ENCODE measurements at places on chromosomes 3 and 15.

- no peak for DNase-seq
Observed at GRCh38 chr3:155390351-155390750, 96.9 kb upstream of the STRIT1 start.

- no peak for DNase-seq
Observed at GRCh38 chr3:14909250-14909649, 38.1 kb upstream of the NR2C2 start.

GRCh38 chr3:111684640-111685039 is 89.5 kb upstream of the ZBED2 start:
- DNase-seq = no peak

DNA sequence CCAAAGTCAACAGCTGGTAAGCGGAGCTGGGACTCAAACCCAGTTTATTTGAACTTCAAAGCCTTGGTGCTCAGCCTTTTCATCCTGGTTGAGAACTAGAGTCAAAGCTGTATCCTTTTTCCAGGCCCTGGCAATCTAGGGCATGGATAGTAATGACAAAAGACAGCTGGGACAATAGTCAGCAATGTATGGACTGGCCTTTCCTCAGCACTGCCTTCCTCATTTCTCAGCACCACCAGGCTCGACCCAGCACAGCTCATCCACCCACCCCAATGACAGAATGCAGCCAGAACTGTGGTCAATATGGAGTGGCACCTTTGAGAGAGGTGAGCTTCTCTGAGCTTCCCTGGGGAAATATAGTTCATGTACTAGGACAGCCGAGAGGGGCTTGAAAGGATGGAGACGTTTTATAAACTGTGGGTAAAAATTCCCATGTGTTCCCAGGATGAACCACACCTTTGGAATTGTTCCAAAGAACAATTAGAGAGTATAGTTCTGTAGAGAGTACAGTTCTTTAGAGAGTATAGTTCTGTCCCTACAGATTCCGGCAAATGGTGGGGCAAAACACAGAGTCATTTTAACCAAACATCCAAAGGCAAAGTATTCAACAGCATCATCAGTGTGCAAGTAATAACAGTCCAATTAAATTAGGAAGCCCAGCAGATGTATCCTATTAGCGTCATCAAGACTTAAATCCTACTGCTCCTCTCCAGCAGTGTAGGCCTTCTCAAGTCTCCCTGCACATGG is 30.2 kb upstream of the IREB2 start:
- DNase-seq = no peak

DNA sequence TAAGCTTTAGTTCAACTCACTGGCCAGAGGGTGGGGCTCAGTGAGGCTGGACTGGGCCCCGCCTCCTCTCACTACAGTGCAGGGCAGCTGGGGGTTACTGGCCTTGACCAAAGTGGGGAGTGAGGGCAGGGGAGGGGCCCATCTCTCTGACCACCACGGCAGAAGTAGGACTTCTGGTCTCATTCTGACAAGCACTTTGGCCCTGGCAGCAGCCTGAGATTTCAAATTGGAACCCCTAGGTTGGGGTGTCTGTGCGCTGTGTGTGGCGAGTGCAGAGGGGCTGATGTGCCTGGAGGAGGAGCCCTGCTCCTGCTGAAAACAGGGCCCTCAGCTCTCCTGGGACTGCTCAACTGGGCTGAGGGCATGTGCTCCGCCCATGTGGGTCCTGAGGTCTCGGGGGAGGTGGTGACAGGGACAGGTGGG is 60.3 kb upstream of the RPL32 start:
- no peak for DNase-seq

DNA sequence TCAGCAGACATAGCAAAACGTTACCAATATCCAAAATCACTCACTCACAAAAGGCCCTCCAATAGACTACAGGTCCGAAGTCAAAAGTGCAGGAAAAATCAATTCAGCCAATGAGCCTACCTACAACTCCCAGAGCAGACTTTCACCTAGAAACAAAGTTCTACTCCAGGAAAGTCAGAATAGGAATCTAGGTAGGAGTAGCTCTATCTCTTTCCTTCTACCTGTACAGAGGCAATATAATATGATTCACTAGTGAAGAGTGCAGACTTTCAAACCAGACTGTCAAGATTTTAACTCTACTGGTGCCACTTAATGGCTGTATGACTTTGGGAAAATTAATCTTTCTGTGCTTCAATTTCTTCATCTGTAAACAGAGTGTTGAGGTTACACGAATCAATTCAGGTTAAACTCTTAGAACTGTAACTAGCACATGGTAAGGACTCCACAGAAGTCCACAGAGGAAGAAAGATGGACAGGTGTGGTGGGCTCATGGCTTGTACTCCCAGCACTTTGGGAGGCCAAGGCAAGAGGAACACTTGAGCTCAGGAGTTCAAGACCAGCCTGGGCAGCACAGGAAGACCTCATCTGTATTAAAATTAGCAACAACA is 9.4 kb downstream of the DCUN1D1 start:
- DNase-seq = no peak

DNA sequence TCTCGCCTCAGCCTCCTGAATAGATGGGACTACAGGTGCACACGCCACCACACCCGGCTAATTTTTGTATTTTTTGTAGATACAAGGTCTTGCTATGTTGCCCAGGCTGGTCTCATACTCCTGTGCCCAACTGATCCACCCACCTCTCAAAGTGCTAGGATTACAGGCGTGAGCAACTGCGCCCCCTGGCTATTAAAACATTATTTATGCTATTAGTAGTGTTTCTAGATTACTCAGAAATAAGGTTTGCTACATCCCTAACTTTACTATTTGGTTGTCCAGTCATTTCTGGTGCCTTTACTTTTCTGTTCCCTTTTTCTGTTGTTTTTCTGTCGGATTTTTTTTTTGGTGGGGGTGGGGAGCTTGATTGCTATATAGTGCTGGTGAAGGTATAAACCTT is 393.6 kb upstream of the TPM1 start:
- no peak for DNase-seq

DNA sequence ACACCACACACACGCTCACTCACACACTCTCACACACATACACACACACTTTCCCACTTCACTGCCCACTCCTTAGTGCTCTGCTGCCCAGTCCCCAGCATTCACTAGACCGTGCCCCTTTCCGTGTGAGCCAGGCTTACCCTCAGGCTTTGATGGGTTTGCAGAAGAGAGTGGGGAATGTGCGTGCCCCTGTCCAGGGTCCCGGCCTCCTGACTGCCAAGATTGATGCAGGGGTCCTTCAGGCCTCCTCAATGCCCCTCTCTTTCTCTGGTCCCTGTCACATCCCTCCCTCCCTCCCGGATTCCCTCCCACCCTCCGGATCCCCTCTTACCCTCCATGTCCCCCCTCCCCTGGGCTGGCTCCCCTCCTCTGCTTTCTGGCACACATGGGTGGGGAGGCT is 27.9 kb upstream of the KIF23 start:
- DNase-seq = no peak

- no peak for DNase-seq
Observed at GRCh38 chr3:128965818-128966217, 28.1 kb downstream of the CFAP92 start.

DNA sequence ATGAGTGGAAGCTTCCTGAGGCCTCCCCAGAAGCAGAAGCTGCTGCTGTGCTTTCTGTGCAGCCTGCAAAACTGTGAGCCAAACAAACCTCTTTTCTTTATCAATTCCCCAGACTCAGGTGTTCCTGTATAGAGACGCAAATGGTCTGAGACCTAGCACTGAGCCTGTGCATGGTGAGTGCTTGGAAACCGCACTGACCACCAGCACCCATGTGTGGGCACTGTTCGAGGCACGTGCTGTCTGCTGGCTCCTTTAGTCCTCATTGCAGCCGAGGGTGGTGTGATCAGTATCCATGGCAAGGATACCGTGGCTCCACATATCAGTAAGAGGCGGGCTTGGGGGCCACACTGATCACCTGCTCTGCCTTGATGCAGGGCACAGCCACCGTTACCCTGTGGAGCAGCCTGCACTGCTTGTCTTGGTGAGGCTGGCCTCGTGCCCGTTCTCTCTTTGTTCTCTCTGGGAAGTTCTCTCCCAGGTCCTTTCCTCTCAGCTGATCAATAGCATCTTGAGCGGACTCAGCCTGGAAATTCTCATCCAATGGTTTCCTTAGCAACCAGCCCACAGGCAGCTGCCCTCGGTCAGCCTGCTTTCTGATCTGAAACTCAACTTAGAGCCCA is 101.0 kb downstream of the PLXNA1 start:
- no peak for DNase-seq

DNA sequence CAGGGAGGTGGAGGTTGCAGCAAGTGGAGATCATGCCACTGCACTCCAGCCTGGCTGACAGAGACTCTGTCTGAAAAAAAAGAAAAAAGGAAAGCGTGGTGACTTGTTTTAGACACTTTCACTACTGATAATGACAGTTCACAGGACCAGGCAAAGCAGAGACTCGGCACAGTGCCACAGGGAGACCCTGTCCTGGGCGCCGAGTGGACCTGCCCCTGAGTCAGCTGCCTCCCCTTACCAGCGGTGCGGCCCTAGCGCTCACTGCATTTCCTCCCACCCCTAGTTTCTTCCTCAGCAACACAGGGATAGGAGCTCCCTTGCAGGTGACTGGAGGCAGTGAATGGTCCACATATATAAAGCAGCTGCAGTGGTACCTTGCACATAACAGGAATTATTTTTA is 38.7 kb upstream of the NSMCE3 start:
- no peak for DNase-seq

GRCh38 chr3:9139366-9139765 is 110.1 kb downstream of the SRGAP3 start:
- no peak for DNase-seq

DNA sequence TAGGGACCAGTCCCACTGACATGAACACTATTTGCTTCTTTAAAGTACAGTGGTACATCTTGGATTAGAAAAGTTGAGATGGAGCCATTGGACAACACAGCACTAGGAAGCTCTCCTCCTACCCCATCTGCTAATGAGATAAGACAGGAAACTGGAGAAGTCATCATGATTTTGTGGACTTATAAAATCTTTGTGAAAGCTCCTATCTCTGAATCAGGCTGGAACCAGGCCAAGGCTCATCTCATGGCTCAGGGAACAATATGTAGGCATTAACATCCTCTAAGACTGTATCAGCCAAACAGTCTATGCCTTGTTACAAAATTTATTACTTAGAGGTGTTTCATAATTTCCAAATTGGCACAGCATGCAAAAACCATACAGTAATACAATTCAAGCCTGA is 84.1 kb downstream of the BOC start:
- DNase-seq = no peak

GRCh38 chr3:882533-882932 is 210.3 kb upstream of the CNTN6 start:
- DNase-seq = no peak

- DNase-seq = no peak
Observed at GRCh38 chr3:188584162-188584529, 430.2 kb downstream of the LPP start.

- DNase-seq = peak; percentile 70
Observed at GRCh38 chr3:149969940-149970715, 567 bp downstream of the PFN2 start.

GRCh38 chr15:74961616-74962015 is 5.0 kb upstream of the RPP25 start:
- DNase-seq = no peak

DNA sequence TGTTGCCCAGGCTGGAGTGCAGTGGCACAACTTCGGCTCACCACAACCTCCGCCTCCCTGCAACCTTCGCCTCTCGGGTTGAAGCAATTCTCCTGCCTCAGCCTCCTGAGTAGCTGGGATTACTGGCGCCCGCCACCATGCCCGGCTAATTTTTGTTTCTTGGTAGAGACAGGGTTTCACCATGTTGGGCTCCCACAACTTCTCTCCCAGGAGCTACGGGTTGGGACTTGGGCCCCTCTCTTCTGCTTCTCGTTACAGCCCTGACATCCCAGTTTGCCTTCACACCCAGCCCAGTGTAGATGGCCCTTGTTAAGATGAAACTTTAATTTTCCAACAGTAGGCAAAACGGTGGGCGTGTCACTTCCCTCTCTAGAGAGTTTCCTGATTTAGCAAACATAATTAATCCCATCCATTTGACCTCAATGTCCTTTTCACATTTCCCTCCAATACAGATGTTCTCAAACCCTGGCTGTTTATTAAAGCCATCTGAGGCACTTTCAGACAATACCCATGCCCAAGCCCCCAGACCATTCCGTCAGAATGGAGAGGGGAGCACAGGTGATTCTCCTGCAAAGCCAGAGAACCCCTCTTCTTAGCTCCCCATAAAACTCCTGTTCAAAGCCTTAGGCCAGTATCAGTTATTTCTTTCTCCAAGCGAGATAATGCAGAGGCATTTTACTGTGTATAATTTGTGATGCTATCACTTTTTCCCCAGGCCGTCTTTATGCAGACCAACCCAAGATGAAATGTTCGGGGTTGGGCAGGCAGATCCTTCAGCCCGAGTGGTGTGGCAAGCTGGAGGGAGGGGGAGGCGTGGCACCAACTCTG is 245.7 kb downstream of the XXYLT1 start:
- no peak for DNase-seq
